ENCODE measurements at places on chromosomes 5 and 9.

- DNase-seq, result no peak
Measured at GRCh38 chr5:160621526-160621925, 199.9 kb downstream of the PTTG1 start.

- no peak for DNase-seq
Measured at GRCh38 chr5:1106385-1107166, 5.3 kb downstream of the SLC12A7 start.

DNA sequence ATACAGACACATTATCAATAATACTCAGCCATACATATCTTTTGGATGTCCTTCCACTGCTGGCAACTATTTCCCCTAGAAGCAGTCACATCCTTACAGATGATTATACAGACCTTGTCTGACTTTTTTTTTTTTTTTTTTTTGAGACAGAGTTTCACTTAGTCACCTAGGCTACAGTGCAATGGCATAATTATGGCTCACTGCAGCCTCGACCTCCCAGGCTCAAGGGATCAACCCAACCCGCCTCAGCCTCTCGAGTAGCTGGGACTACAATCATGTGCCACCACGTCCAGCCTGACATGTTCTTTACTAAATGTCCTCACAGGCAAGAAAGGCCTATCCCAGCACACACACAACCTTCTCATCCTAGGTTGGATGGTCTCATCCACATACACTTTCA, 24.0 kb downstream of the NR6A1 start:
- no peak for DNase-seq

- DNase-seq, result no peak
Measured at GRCh38 chr5:126814721-126815404, 37.9 kb downstream of the LMNB1 start.

DNA sequence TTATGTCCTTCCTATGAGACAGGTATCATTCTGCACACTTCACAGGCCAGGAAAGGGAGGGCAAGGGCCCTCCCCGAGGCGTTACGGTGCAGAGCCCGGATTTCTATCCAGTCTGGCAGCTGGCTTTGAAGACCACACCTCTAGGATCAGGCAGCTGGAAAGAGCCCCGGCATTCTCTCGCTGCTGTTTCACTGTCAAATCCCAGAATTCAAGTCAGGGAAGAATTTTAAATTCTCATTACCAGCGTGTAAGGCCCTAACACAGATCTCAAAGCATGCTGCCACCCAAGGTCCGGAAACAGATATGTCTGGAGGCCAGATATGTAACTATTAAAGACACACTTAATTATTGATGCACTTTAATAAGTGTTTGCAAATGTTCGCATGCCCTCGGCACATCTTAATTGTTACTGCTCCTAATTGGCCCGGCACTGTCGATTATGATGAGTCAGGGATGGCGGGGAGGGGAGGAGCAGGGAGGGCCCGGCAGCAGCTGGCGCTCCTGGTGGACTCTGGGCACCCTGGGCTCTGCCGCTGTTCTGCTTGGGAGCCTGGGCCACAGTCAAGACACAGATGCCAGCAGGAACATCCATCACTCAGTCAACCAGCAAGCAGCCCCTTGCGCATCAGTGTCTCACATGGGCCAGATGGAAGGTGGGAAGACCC, 76.3 kb upstream of the BARHL1 start:
- DNase-seq, result no peak

- no peak for DNase-seq
Measured at GRCh38 chr9:36156116-36156515, 13.1 kb upstream of the CCIN start.

DNA sequence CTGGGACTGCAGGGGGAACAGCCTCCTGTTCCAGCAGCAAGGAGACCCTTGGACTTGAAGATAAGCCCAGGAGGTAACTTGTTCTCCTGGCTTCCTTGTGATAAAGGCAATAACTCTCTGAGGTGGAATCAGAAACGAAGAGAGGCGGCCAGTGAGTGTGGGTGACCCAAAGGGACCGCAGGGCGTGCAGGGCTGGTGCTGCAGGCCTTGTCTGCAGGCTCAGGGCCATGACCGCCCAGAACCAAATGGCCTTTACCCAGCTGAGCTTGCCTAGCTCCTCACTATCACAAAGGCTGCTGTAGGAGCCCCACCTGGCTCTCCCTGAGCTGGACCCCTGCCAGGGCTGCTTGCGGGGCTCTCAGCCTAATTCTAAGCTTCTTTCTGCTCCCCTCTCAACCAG, 72.5 kb downstream of the NDFIP1 start:
- DNase-seq, result no peak

- DNase-seq, result no peak
Measured at GRCh38 chr9:70802206-70802605, 319.2 kb downstream of the TRPM3 start.

DNA sequence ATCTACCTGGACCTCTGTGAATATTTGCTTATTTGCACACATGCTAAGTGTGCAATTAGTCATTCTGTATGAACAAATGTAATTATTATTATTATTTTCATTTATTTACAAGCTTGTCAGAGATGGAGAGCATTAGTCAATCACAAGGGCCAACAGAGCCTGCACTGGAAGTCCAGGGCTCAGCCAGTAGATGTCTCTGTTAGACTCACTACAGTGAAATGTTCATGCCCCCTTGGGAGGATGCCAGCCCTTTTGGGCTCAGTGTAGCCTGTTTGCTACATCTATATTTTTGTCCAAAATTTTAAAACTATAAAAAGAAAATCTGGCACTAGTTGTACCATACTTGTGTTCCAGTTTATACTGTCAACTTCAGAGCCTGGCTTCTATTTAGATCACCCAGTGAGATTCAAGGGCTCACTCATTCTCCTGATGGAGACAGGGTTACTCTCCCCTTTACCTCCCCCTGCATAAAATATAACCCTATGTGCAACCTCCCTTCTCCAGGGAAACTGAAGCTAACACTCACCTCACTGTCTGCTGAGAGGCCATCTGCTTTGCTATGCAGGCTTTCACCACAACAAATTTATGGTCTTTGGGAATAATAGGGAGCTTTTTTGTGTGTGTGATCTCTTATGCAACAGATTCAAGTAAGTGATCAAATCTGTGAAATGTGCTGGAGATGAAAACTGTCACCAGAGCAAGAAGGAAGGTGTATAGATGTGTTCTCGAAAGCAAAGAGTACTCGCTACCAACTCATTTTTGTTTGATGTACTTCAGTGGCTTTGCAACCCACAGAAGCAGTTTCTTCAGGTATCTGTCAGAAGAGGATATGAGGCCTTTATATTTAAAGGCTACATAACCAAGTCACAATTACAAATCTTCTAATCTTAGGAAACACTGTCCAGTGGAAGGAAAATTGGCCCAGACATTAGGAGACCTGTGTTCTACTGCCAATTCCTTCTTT, 99.9 kb upstream of the TLE4 start:
- peak; percentile 16 for DNase-seq

GRCh38 chr5:159310511-159310910, 19.8 kb downstream of the IL12B start:
- peak; percentile 84 for DNase-seq

- no peak for DNase-seq
Measured at GRCh38 chr5:83034036-83034435, 43.2 kb downstream of the TMEM167A start.

- no peak for DNase-seq
Measured at GRCh38 chr5:6190838-6191237, 187.5 kb downstream of the MED10 start.

DNA sequence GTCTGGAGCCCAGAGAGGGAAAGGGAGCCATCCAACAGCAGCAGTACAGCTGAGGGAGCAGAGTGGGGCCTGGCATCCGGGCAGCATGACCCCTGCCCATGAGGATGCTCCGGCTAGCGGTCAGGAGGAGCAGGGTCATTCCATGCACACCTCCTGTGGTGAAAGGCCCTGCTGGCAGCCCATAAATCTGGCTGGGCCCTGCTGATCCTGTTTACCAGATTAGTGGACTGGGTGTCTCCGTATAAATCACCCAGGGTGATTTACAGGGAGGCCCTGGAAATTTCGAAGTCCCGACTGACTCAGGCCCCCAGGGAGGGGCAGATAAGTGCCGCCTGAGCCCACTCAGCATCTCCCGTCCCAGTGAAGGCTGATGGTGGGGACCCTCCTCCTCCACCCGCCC, 117.6 kb upstream of the HAND1 start:
- no peak for DNase-seq

DNA sequence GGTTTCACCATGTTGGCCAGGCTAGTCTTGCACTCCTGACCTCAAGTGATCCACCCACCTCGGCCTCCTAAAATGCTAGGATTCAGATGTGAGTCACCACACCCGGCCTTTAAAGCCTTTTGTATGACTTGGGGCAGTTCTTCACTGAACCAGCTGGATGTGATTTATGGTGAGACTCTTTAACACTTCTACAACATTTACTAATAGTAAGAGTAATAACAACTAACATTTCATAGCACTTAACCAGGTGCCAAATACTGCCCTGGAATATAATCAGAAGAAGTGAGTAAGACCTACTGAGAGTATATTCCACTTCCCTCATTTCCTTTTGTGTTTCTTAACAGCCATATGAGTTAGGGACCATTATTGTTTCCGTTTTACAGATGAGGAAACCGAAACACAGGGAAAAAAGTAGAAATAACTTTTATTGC, 10.0 kb downstream of the ZSWIM6 start:
- DNase-seq, result no peak

- no peak for DNase-seq
Measured at GRCh38 chr5:58330781-58331180, 129.1 kb downstream of the PLK2 start.

DNA sequence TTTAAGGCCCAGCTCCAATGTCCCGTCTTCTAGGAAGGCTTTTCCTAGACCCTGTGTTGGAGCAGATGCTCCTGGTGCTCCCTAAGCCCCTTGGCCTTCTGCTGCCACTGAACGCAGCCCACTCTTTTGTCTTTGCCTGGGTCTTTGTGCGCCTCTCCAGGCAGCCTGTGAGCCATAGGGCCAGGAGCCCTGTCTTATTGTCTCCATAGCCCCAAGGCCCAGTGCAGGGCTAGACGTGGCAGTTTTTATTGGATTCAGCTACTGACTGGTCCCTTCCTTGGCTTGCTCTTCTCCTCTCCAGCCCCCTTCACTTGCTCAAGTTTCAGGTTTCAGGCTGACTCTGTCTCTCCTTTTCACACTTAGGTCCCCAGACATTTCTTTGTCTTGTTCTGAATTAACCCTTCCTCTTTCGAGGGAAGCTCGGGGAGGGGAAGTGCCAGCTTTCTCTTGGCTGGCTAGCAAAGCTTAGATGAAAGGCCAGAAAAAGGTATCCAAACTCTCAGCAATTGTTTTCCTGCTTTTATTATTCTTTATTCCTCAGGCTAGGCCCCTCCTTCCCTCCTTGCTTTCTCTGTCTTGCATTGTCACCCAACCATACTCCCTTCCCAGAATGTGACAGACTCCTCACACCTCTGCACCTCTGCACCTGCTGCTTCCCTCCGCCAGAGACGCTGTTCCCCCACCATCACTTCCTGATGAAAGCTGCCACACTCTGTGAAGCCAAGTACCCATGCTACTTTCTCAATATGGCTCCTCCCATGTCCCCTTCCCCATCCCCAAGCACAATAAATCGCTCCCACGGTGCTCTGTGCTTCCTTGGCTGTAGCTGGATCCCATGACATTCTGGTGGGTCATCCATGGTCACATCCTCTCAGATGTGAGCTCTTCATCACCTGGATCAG, 101.6 kb upstream of the CPEB4 start:
- DNase-seq, result peak; percentile 43

- DNase-seq, result no peak
Measured at GRCh38 chr5:32074401-32074800, 99.7 kb downstream of the GOLPH3 start.

GRCh38 chr5:171808951-171809350, 23.3 kb downstream of the SMIM23 start:
- DNase-seq, result no peak

- peak; percentile 15 for DNase-seq
Measured at GRCh38 chr9:28648723-28649122, 1075.4 kb upstream of the C9orf72 start.

DNA sequence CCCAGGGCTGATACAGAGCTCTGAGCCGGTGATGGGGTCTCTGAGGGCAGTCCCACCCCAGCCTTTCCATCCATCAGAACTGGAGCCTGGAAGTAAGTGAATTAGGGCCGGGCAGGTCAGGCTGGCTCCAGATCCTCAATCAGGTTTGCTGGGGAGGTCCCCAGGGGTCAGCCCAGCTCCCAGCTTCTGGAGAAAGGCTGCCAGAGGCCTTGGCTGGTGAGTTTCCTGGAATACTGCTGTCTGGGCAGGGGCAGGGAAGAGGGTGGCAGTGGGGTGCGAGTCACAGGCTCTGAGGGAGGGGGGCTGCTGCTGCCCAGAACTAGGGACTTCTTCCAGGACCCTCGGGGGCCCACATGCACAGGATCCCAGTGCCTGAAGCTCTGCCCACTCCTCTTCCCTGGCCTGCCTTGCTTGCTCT, 200.6 kb upstream of the MVB12B start:
- no peak for DNase-seq

GRCh38 chr9:110065532-110065931, 142.4 kb downstream of the C9orf152 start:
- peak; percentile 6 for DNase-seq

DNA sequence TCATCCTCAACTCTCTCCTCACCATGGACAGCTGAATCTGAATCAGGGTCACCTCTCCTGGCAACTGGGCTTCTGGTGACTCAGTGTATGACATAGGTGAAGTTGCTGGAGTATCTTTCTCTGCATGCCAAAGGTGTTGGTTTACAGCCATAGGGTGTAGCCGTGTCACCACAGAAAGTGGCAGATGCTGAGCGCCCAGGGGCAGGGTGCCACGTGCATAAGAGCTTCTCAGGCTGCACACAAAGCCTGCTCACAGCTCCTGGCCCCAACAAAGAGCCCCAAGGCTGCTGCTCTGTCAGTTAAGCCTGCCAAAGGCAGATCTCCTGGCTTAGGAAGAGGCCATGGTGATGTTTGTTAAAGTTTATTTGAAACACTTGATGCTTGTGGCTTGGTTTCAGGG, 297.7 kb upstream of the WWC1 start:
- DNase-seq, result no peak

GRCh38 chr9:12194731-12195130, 498.5 kb upstream of the TYRP1 start:
- DNase-seq, result no peak

- no peak for DNase-seq
Measured at GRCh38 chr5:172624996-172625964, 15.8 kb upstream of the NEURL1B start.

DNA sequence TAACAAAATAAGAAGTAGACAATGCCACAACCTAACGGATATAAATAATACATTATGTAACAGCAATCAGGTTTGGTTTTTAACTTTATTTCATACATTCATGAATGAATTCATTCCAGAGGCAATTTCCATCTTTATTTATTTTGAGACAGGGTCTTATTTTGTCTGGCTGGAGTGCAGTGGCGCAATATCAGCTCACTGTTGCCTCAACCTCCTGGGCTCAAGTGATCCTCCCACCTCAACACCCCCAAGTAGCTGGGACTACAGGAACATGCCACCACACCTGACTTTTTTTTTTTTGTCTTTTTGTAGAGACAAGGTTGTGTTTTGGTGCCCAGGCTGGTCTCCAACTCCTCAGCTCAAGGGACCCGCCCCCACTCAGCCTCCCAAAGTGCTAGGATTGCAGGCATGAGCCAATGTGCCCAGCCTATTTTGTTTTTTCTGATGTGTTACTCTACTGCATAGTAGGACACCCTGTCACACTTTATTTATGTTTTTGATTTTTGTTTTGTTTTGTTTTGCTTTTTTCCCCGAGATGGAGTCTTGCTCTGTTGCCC, 26.3 kb upstream of the C5orf24 start:
- no peak for DNase-seq

Data from RPMI8226 (cell line).